ENCODE measurements at places on chromosomes 13 and 19.
A peak's percentile ranks its signal among the peaks of the same experiment; 100 is the strongest.

DNA sequence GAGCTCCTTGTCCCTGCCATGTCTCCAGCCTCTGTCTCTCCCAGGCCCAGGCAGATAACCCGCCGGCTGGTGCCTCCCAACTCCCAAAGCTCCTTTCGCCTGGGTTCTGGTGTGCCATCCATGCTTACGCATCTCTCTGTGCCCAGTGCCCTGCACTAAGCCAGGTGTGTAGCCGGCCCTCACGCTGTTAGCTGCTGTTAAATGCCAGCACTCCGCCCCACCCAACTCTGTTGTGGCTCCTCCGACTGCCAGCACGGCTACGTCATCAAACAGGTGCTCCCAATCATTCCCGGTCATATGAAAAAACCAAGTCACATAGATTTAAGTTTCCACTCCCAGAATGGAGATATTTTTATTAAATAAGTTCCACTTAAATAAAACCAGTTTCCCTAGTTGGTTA is 7.0 kb upstream of the HSPH1 start:
- peak; percentile 5 for DNase-seq

DNA sequence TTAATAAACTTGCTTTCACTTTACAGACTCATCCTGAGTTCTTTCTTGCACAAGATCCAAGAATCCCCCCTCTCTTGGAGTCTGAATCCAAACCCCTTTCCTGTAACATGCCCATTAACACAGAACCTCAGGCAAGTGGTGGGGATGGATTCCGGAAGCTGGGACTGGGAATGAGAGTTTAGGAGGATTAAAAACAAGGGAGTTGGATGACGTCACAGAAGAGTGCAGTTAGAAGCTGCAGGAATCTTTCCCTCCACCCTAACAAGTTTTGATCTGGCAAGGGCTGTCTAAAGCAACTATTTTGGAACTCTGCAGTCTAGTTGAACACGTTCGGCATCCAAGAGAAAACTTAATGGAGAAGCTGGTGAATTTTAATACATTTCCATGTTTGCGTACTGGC is 48.2 kb upstream of the PEPD start:
- no peak for DNase-seq

GRCh38 chr13:21929400-21929799 is 258.5 kb downstream of the FGF9 start:
- DNase-seq = no peak

DNA sequence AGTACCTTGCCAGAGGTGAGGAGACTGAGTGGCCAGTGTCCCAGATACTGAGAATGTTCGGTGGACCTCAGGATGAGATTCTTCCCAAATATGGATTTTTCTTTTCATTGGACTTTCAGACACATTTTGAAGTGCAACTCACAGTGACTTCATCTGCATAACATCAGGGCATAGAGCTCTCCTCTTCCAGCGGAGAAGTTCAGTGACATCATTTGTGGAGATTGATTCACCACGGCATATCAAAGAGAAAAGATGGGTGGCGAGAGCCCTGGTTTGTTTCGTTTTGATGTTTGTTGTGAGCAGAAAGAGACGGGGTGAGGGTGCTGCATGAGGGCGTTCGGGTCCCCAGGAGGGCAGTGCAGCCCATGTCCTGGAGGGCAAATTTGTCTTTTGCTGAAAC is 120.1 kb upstream of the GPR12 start:
- no peak for DNase-seq

DNA sequence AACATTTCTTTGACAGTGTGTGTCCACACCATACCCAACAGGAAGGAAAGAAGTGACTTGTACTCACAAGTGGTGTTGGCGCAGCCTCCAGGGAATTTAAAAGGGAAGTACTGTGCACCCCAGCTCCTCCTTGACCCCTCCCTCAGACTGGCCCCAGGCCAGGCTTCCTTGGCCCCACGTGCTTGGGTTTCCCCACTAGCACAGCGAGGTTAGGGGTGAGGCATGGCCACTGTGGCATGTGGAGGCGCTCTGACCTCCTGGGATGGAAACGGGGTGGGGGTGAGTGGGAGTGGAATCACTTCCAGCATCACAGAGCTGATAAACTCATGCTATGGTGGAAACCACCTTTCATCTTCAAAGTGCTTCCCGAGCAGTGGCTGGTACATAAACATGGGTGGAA is 168.6 kb downstream of the ZNF536 start:
- DNase-seq = no peak

DNA sequence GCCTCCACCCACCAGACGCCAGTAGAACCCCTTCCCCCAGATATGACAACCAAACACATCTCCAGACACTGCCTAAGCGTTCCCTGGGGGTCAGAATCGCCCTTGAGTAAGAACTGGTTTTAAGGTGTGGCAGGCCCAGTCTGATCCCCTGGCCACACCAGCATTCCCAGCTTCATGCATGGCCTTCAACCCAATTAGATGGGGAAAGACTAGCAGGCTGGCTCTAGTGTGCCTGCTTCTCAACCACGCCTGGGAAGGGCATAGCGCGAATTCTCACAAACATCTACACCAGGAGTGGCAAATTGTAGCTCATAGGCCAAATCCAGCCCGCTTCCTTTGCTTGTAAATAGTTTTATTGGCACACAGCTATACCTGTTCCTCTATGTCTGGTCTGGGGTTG is 13.6 kb downstream of the HAUS8 start:
- no peak for DNase-seq

- DNase-seq = no peak
These were observed 1.8 kb downstream of the ZC3H13 start for GRCh38 chr13:46050771-46051170.

GRCh38 chr13:70430256-70430655 is 322.0 kb upstream of the KLHL1 start:
- no peak for DNase-seq

- DNase-seq = no peak
These were observed 78.8 kb upstream of the SLC15A1 start for GRCh38 chr13:98831236-98831635.

DNA sequence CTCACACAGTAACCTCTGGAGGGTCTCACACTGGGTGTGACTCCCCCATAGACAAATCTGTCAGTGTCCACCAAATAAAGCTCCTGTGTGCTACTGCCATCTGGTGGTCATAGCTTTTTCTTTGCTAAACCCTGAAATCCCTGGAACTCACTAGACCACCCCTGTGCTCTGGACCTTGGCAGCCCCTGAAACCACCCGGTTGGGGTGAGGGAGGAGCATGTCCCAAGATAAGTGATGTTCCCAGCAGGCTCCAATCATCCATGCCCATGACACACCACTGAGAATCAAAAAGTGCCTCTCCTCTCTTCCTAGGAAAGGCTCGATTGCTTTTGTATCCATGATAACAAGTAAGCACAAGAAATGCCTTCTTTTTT is 6.5 kb upstream of the HSD17B14 start:
- peak; percentile 52 for DNase-seq
